T-cell (primary cell): ENCODE measurements at places on chromosomes 2 and 18. TPM values are rescaled to one million over a fixed set of nuclear protein-coding genes. Genes with fewer than 3 reads are reported as not detected.

DNA sequence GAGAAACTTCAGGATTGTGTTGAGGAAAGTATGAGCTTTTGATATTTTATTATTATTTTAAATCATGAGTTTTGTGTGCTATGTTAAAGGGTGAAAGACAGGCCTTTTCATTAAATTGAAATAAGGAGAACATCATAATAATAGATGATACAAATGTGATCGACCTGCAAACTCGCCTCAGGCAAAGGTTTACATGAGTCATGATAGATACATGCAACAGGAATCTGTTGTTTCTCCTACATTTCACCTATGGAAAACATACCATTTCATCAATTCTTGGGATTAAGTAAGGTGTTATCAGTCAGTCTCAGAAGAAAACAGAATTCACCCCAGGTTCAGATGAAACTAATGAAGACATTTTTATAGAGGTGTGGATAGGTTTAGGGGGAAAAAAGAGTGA, 1992.5 kb upstream of the PIK3C3 start:
- no peaks in the 10 kb centered on the region for H3K4me1 ChIP-seq
- DNase-seq = no peak
- no peaks in the 10 kb centered on the region for H3K36me3 ChIP-seq
- H3K4me3 ChIP-seq = no peak overlapping the region

- no peak overlapping the region for H3K4me3 ChIP-seq
- no peaks in the 10 kb centered on the region for H3K27me3 ChIP-seq
- no peak for DNase-seq
- H3K27ac ChIP-seq = no peak overlapping the region
- no peaks in the 10 kb centered on the region for H3K4me1 ChIP-seq
Measured at GRCh38 chr2:213253162-213253561, 31.1 kb upstream of the SPAG16 start.

- no peak overlapping the region for H3K4me3 ChIP-seq
- H3K36me3 ChIP-seq = no peaks in the 10 kb centered on the region
- no peaks in the 10 kb centered on the region for H3K4me1 ChIP-seq
- no peaks in the 10 kb centered on the region for H3K27me3 ChIP-seq
- DNase-seq = no peak
Measured at GRCh38 chr2:175832866-175833265, 169.2 kb downstream of the LNPK start.

DNA sequence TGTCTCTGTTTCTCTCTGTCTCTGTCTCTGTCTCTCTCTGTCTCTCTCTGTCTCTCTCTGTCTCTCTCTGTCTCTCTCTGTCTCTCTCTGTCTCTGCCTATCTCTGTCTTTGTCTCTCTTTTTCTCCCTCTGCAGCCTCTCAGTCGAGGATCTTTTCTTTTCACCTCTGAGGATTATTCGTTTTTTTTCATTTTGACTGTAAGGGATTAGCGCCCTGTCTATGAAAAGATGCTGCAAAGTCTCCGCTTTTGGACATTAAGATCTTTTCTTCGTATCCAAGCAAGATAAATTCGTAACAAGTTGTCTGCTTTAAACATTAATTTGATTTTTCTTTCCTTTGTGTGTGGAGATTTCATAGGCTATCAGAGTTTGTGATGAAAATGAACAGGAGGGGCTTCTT, 191.2 kb upstream of the TPO start:
- H3K4me1 ChIP-seq = no peaks in the 10 kb centered on the region
- no peak for DNase-seq
- H3K27ac ChIP-seq = no peak overlapping the region
- H3K36me3 ChIP-seq = no peaks in the 10 kb centered on the region
- H3K4me3 ChIP-seq = no peak overlapping the region
- peaks cover 9% of the 10 kb centered on the region for H3K27me3 ChIP-seq

DNA sequence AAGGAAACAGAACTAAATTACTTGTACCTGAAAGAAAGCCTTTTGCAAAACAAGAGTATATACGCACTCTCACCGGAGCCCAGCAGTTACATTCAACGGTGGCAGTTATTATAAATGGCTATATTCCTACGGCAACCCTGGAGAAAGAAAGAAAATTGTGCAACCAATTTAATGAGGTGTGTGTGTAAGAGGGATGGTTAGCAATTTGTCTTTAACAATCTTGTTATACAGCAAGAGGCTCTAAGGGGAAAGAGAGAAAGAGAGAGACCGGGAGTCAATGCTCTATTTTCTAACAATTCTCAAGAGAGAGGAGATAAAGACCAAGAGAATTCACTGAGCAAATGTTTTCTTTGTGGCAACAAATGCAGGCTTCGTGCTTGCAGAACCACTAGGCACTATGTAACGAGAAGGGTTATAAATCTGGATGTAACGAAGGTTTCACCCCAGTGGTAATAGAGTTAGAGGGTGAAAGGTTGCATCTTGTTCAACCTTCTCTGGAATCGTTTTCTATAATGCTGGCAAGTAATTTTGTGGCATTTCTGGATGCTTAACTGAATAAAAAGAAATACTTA, 359.1 kb upstream of the SPRED2 start:
- no peak overlapping the region for H3K4me3 ChIP-seq
- H3K27me3 ChIP-seq = peaks cover 5% of the 10 kb centered on the region
- no peaks in the 10 kb centered on the region for H3K4me1 ChIP-seq
- no peak overlapping the region for H3K27ac ChIP-seq

DNA sequence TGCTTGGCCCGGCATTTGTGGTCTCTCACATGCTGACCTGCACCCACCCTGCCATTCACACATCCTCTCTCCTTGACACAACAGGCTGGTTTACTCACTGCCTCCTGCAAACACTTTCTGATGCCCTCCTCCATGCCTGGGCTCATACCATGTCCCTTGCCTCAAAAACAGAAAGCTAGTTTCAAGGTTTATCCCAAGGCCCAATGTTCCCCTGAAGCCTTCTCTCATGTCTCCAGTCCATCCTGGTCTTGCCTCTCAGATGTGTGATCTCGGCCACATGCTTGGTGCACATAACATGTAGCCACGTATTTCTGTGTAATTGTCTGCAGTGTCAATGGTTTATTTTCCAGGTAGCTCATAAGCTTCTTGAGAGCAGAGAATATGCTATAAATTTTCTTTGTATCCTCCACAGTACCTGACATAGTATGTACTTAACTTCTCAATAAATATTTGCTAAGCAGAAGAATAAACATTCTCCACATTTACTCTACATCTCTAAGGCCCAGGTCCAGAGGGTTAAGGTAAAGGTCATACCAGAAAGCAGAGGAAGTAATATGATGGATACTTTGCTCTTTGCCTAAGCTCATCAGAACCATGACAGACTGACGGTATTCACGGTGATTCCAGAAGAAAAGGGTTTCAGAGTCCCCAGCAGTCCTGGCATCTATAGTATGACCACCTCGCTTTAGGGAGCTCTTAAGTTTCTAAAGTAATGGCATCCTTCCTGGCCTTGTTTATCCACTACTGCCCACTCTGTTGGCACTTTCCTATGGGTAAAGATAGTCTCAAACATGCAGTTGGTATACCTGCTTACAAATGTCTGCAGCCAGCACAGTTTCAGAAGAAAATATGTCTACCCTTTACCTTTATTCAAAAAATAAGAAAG, 163.4 kb upstream of the ZFP36L2 start:
- no peak for DNase-seq
- no peak overlapping the region for H3K4me3 ChIP-seq

DNA sequence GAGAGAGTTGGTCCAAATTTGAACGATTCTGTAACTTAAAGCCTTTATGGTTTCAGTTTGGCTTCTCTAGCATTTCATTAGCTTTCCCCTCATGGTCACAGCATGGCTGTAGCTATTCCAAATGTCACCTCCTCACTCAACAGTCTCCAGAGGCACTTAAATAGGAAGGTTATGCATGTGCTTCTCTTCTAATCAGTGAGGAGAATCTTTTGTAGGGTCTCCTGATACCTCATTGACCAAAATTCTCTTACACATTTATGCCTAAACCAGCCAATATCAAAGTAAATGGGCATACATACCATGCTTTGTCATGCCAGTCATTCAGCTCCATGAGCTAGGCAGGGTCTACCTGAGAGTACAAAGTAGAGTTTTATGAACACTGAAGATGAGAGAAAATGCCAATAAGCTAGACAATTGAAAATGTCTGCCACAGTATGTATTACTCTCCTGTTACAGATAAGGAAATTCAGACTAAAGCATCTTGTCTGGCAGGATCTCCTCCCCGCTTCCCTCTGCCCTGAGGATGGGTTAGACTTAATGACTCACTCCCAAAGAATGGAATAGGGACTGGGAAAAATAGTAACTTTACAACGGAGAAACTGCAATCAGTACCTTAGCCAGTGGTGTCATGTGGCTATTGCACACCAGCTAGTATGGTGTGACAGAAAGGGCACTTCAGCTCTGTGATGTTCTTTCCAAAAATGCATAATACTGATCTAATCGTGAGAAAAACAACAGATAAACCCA, 15.4 kb downstream of the DSG2 start:
- no peak overlapping the region for H3K4me3 ChIP-seq
- DNase-seq = no peak
- no peaks in the 10 kb centered on the region for H3K36me3 ChIP-seq
- no peaks in the 10 kb centered on the region for H3K4me1 ChIP-seq
- no peak overlapping the region for H3K27ac ChIP-seq

GRCh38 chr18:51537487-51537886, 340.0 kb upstream of the MEX3C start:
- H3K27ac ChIP-seq = no peak overlapping the region
- H3K4me3 ChIP-seq = no peak overlapping the region
- no peaks in the 10 kb centered on the region for H3K4me1 ChIP-seq
- H3K27me3 ChIP-seq = no peaks in the 10 kb centered on the region
- H3K36me3 ChIP-seq = no peaks in the 10 kb centered on the region

The DUSP19 gene
- 2.5 TPM for total RNA-seq

GRCh38 chr2:106575955-106576354, 88.8 kb downstream of the CD8B2 start:
- no peak for DNase-seq
- no peaks in the 10 kb centered on the region for H3K4me1 ChIP-seq
- H3K4me3 ChIP-seq = no peak overlapping the region
- H3K27me3 ChIP-seq = peaks cover 29% of the 10 kb centered on the region
- H3K36me3 ChIP-seq = no peaks in the 10 kb centered on the region

The STEAP3 gene
- total RNA-seq = 0.23 TPM
